ENCODE measurements at places on chromosomes 12 and 14. TPM values are rescaled to one million over a fixed set of nuclear protein-coding genes. Genes with fewer than 3 reads are reported as not detected.
A peak's percentile ranks its signal among the peaks of the same experiment; 100 is the strongest.

Gene OTOGL
- 0.15 TPM for total RNA-seq

Gene PTGDR
- total RNA-seq, result 1.0 TPM

Gene TMTC2
- total RNA-seq, result 32.1 TPM

DNA sequence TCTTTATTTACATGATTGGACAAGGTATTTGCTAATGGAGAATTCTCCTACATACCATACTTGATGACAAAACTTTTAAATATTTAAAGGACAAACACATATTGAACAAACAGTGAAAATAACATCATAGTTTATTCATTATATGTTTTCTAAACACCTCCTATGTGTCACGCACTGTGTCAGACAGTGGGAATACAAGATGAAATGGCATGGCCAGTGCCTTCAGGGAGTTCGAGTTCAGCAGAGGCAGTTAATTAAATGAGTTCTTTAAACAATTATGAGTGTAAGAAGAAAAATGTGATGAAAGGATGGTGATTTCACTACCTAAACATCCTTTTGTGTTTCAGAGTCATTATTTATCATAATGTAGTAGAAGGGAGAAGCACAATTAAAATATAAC lies 159.8 kb downstream of the KCNH5 start:
- no peaks in the 10 kb centered on the region for H3K4me1 ChIP-seq
- H3K27ac ChIP-seq, result no peak overlapping the region
- H3K36me3 ChIP-seq, result no peaks in the 10 kb centered on the region
- no peaks in the 10 kb centered on the region for H3K27me3 ChIP-seq

DNA sequence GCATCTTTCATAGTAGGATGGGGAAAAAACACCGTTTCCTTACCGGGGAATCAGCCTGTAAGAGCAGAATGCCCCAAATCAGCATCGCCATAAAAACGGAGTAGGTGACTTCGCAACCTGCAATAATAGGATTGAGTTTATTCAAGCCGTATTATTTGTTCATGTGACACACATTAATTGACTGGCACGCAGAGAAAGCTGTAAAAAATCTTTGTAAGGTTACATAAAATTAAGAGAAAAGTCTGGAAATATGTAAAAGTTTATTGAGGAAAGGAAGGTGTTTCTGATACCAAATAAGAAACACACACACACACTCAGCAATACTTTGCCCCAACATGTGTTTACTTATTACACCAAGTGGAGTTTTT lies 628 bp upstream of the CAPRIN2 start:
- H3K4me3 ChIP-seq, result peak overlapping the region; percentile 94
- H3K27me3 ChIP-seq, result no peaks in the 10 kb centered on the region
- peaks cover 11% of the 10 kb centered on the region for H3K4me1 ChIP-seq
- peak overlapping the region; percentile 93 for H3K27ac ChIP-seq

All from upper lobe of left lung (tissue), 6 donors.